Tibial artery (tissue), 4 donors: ENCODE measurements at places on chromosomes 2 and 18.

GRCh38 chr2:240436683-240437550 lies 1.5 kb downstream of the GPC1 start:
- peak; percentile 72 for DNase-seq

- DNase-seq: no peak
These were observed 4.1 kb downstream of the MTA3 start for GRCh38 chr2:42572297-42573081.

DNA sequence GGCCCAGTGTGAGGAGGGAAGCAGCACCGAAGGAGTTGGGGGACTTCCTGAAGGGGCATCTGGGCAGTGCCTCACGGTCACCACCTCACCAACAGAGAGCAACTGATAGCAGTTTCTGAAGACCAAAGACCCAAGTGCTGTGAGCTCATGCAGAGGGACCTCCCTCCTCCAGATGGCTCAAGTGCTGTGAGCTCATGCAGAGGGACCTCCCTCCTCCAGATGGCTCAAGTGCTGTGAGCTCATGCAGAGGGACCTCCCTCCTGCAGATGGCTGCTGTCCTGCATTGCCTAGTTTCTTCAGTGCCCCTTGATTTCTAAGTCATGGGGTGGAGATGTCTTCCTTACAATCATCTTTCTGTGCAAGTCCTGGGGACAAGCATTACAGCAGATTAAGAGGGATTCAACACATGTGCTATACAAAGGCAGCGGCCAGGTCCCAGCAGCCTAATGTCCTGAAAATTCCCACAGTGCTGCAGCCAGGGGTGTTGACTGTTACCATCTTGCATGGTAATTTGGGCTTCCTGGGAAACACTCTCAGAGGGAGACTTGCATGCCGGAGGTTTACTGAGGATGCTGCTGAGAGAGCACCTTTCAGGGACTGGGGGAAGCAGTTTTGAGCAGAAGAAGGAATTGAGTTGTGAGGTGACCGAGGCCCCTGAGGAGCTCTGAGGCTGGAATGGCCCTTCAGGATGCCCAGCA lies 409.3 kb downstream of the GALR1 start:
- no peak for DNase-seq

GRCh38 chr2:240216167-240216566 lies 75.7 kb upstream of the OTOS start:
- no peak for DNase-seq

DNA sequence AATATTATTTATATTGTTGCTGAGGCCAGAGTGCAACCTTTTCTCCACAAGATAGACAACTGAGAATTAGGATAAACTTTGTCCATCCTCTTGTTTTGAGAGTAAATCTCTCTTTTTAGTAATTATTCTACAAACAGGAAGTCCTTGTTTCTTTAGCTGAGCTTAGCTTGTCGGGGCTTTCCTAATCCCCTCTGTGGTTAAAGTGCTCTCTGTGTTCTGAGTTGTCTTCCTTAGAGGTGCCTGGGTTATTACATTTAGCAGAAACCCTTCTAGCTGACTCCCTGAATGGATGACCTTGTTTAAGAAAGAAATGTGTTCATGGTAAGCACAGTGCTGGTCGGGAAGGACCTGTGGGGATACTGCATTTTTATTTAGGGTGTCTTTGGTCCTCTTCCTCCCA lies 12.7 kb downstream of the USP39 start:
- no peak for DNase-seq

- no peak for DNase-seq
These were observed 4.6 kb downstream of the CDCA7 start for GRCh38 chr2:173359231-173359630.

DNA sequence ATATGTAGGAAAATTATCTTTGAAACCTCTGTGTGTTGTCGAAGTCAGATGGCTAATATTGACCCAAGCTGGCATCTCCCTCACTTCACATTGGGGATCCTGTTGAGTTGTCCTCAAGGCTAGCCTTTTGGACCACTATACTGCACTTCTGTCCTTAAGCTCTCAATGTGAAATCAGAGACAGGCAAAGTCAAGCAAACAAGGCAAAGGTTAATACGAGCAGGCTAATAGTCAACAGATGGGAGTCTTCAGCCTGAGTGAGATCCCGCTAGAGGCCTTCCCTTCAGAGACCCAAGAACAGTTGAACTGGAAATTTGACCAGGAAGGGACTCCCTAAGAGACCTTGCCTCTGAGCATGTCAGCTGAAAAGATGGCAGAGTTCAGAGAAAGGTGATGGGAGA lies 475.4 kb downstream of the PARD3B start:
- no peak for DNase-seq
